ENCODE measurements at places on chromosomes 7 and 10. TPM values are rescaled to one million over a fixed set of nuclear protein-coding genes. Genes with fewer than 3 reads are reported as not detected.

The PHYHIPL gene
- under 0.01 TPM for total RNA-seq

The SPDYE1 gene
- total RNA-seq: not detected

- no peak for DNase-seq
Measured at GRCh38 chr7:83970081-83970480, 224.5 kb downstream of the SEMA3A start.

The HOXA13 gene
- not detected for total RNA-seq

The MOGAT3 gene
- total RNA-seq: not detected
